ENCODE measurements at places on chromosomes 5 and 9. TPM values are rescaled to one million over a fixed set of nuclear protein-coding genes. Genes with fewer than 3 reads are reported as not detected.

The LTC4S gene
- 5.9 TPM for polyA plus RNA-seq

The C5orf52 gene
- not detected for polyA plus RNA-seq

The ERBIN gene
- polyA plus RNA-seq, result 28.4 TPM

The C5orf58 gene
- polyA plus RNA-seq, result not detected

The TEK gene
- polyA plus RNA-seq, result not detected

The SH2D3C gene
- polyA plus RNA-seq, result 19.4 TPM

The ADAM19 gene
- polyA plus RNA-seq, result 9.9 TPM

The BRINP1 gene
- polyA plus RNA-seq, result 20.3 TPM

The TTC16 gene
- 0.11 TPM for polyA plus RNA-seq

The IFNA13 gene
- polyA plus RNA-seq, result not detected

The FAM221B gene
- not detected for polyA plus RNA-seq

The ZCCHC7 gene
- 10.9 TPM for polyA plus RNA-seq

The NINJ1 gene
- polyA plus RNA-seq, result 2.7 TPM

The TAF11L6 gene
- not detected for polyA plus RNA-seq

The FOXI1 gene
- not detected for polyA plus RNA-seq

The MEIKIN gene
- not detected for polyA plus RNA-seq

The SPATA31A1 gene
- polyA plus RNA-seq, result not detected

The IL7R gene
- 0.10 TPM for polyA plus RNA-seq

The NPR3 gene
- 1.5 TPM for polyA plus RNA-seq

The CEMIP2 gene
- 11.3 TPM for polyA plus RNA-seq

The CATSPER3 gene
- 0.80 TPM for polyA plus RNA-seq

The DAPK1 gene
- 57.3 TPM for polyA plus RNA-seq

The ANKRD31 gene
- 0.62 TPM for polyA plus RNA-seq

The MYMK gene
- polyA plus RNA-seq, result not detected

The SLC34A1 gene
- polyA plus RNA-seq, result not detected

The OR1L6 gene
- not detected for polyA plus RNA-seq

The SLC36A2 gene
- not detected for polyA plus RNA-seq

The IFNE gene
- not detected for polyA plus RNA-seq

The OMD gene
- not detected for polyA plus RNA-seq

The FBXL7 gene
- polyA plus RNA-seq, result 0.24 TPM

The FLT4 gene
- 0.04 TPM for polyA plus RNA-seq

The CDKN2B-AS1 gene
- polyA plus RNA-seq, result not detected

The PCDHB5 gene
- polyA plus RNA-seq, result 4.5 TPM

The STPG3 gene
- polyA plus RNA-seq, result not detected

The RNF130 gene
- 62.8 TPM for polyA plus RNA-seq

The MORN5 gene
- not detected for polyA plus RNA-seq

The SPATA31D1 gene
- polyA plus RNA-seq, result not detected

The FOXD4L3 gene
- not detected for polyA plus RNA-seq
